Activated CD4-positive, alpha-beta T cell treated with anti-CD3 and anti-CD28 coated beads for 1 hour (primary cell): ENCODE measurements at places on chromosomes 6 and 20.

DNA sequence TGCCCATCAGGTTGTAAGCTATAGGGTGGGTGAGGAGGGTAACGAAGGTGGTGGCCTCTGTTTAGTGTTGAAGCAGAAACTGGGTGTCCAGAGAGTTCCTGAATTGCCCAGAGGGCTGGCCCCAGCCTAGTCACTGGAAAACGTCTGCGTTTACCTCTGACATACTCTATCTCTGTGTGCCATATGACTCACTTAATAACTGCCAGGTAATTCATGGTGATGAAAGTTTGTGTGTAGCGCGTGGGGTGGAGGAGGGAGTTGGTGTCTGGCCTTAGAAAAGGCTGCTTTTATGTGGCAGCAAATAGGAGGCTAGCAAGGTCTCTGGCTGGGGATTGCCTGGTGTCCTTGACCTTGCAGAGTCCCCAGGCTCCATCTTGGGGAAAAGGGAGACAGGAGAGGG, 47.3 kb downstream of the SLC35D3 start:
- DNase-seq: no peak

- no peak for DNase-seq
Measured at GRCh38 chr20:49427751-49428518, 54.5 kb downstream of the KCNB1 start.

DNA sequence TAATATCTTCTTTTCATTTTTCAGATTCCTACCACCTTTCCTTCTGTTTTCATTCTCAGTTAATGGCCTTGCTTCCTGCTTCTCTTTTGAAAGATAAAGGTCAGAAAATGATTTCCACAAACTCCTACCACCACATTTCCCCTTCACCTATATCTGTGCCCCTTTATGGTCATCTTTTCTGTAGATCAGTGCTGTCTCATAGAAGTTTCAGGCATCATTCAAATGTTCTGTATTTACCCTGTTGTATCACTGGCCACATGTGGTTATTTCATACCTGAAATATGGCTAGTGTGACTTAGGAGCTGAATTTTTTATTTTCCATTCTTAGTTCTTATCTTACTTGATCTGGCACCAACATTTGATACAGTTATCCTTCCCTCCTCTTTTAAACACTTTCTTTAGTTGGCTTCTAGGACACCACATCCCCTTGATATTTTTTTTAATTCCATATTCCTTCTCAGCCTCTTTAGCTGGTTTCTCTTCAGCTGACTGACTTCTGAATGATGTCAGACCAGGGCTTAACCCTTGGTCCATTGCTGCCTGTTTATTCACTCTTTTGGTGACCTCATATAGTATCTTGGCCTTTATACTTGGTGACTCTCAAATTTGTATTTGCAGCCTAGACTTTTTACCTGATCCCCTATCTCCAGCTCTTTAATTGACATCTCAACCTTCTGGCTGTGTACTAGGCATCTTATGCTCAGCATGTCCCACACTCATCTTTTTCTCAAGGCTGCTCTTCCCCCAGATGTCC, 81.0 kb downstream of the ATRN start:
- DNase-seq: no peak

DNA sequence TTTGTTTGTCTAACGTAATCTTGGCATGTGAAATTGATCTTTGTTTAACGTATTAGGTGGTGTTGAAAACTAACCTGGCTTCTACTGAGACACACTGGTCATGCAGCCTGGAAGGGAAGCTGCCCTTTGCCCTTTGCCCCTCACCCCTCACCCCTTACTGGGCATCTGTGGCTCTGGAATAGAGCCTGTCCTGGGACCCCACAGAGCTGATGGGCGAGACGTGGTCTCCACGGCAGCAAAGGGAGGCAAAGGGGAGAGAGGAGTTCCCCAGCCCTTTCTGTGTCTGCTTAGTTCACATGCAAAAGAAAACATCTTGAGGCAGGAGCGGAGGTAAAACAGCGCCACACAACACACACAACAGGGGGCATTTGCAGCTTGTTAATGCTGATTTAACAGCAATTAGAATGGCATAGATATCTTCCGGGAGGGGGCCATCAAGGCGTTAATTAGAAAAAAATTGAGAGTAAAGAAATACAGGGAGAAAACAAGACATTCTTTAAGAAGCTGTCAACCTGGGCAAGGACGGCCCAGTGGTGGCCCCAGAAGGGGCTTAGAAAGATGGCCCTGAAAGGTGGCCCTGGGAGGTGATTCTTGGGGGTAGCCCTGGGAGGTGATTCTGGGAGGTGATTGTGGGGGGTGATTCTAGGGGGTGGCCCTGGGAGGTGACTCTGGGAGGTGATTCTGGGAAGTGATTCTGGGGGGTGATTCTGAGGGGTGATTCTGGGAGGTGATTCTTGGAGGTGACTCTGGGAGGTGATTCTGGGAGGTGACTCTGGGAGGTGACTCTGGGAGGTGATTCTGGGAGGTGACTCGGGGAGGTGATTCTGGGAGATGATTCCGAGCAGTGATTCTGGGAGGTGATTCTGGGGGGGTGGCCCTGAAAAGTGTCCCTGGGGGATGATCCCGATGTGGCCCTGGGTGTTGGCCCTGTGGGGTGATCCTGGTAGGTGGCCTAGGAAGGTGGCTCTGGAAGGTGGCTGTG, 44.5 kb upstream of the DACT2 start:
- DNase-seq: no peak

GRCh38 chr6:38714239-38715015, 684 bp upstream of the DNAH8 start:
- no peak for DNase-seq

GRCh38 chr6:74018825-74019224, 322.8 kb downstream of the CD109 start:
- DNase-seq: no peak

GRCh38 chr6:120273411-120273810, 923.9 kb upstream of the MAN1A1 start:
- DNase-seq: no peak
